ENCODE measurements at places on chromosomes 2 and 18.
A peak's percentile ranks its signal among the peaks of the same experiment; 100 is the strongest.

DNA sequence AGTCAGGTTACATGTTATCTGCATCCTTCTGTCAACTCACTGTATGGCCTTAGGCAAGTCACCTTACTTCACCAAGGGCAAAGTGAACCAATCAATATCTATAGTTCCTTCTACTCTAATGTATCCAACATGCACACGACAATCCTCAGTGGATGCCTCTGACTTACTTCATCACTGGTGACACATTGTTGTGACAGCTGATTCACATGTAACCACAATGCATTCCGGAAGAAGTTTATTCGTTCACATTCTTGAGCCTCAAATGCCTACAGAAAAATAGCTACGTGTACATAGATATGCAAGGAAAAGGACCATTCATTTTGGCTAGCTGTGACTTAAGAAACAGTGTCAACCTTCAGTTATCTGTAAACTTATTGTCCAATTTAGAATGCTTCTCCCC is 26.3 kb upstream of the EPG5 start:
- no peak for DNase-seq
- H3K4me3 ChIP-seq, result no peak overlapping the region
- H3K4me1 ChIP-seq, result no peaks in the 10 kb centered on the region
- no peaks in the 10 kb centered on the region for H3K27me3 ChIP-seq
- no peak overlapping the region for H3K27ac ChIP-seq

- peak overlapping the region; percentile 88 for H3K4me3 ChIP-seq
- H3K27me3 ChIP-seq, result no peaks in the 10 kb centered on the region
- DNase-seq, result no peak
- peaks cover 27% of the 10 kb centered on the region for H3K36me3 ChIP-seq
- H3K27ac ChIP-seq, result peak overlapping the region; percentile 92
Observed at GRCh38 chr2:208255557-208256106, 761 bp upstream of the IDH1 start.

- no peak overlapping the region for H3K4me3 ChIP-seq
- H3K36me3 ChIP-seq, result no peaks in the 10 kb centered on the region
- peaks cover 12% of the 10 kb centered on the region for H3K4me1 ChIP-seq
- peaks cover 73% of the 10 kb centered on the region for H3K27me3 ChIP-seq
- H3K27ac ChIP-seq, result no peak overlapping the region
Observed at GRCh38 chr2:127424598-127425520, 6.6 kb downstream of the PROC start.

GRCh38 chr18:61833387-61833786 is 59.4 kb downstream of the RNF152 start:
- H3K36me3 ChIP-seq, result no peaks in the 10 kb centered on the region
- H3K4me3 ChIP-seq, result no peak overlapping the region
- DNase-seq, result no peak

DNA sequence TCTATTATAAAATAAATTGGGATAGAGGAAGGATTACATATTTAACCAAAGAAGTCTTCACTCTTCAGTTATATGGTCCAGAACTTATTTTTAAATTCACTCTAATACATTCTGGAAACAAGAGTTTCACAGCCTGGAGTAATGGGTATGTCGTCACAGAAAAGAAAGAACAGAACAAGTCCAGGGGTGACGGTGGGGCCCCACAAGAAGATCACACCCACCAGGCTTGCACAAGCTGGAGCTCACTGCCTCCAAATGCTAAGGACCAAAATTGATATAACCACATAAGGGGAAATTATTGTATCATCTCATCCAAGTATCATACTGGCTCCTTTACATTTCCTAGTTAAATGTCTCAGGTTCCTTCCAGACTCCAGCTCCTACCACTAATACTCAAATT is 11.3 kb downstream of the LRPPRC start:
- H3K27ac ChIP-seq, result no peak overlapping the region
- H3K4me1 ChIP-seq, result no peaks in the 10 kb centered on the region
- no peak for DNase-seq
- H3K36me3 ChIP-seq, result peaks cover 11% of the 10 kb centered on the region

GRCh38 chr18:26646901-26647300 is 98.5 kb upstream of the KCTD1 start:
- H3K27me3 ChIP-seq, result no peaks in the 10 kb centered on the region
- H3K4me1 ChIP-seq, result peaks cover 6% of the 10 kb centered on the region
- H3K27ac ChIP-seq, result no peak overlapping the region
- H3K36me3 ChIP-seq, result no peaks in the 10 kb centered on the region
- H3K4me3 ChIP-seq, result no peak overlapping the region
- DNase-seq, result no peak

DNA sequence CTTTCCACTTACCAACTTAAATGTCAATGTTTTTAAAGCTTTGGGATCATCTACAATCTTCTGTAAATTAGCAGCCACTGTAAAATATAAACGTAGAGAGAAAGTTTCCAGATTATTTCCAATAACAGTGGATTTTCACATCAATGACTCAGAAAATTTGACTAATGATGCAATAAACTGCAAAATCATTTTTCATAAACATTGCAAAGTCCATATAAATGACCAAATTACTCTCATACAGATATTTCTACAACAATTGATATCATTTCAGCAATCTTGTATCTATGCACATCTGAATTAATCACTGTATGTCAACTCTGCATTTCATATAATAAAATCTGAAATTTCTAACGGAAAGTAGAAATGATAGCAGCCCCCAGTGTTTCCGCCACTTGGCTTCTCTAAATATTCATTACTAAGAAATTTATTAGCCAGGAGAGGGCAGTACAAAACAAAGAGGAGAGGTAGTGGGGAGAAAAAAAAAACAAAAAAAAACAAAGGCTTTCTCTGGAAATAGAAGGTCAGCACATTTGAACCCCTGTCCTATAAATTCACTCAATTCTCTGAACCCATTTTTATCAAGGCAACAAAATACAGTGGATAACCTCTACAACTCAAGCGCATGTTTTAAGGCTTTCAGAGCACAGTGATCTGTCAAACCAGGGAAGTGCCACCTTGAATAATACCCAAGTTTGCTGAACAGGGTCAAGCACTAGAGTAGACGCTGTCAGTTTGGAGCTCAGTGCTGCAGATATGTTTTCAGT is 282.6 kb downstream of the STK39 start:
- no peak overlapping the region for H3K27ac ChIP-seq
- H3K27me3 ChIP-seq, result no peaks in the 10 kb centered on the region
- no peak for DNase-seq
- no peak overlapping the region for H3K4me3 ChIP-seq

GRCh38 chr2:14790041-14790640 is 157.6 kb downstream of the LRATD1 start:
- no peaks in the 10 kb centered on the region for H3K27me3 ChIP-seq
- no peak overlapping the region for H3K4me3 ChIP-seq
- H3K4me1 ChIP-seq, result no peaks in the 10 kb centered on the region
- no peak for DNase-seq

DNA sequence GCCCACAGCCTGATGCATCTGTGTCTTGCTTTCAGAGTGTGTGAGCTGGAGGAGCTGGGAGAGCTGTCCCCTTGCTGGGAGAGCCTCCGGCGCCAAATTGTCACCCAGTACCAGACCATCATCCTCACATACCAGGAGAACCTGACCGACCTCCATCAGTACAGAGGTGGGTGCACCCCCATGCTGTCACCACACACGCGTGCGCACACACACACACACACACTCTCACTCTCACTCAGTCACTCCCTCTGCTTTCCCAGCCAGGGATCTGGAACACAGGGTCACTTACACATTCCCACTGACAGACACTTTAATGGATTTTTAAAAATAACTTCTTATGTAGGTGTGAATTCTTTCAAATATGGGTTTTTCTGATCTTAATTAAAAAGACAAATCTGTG is 64.5 kb downstream of the COA5 start:
- no peaks in the 10 kb centered on the region for H3K27me3 ChIP-seq
- H3K4me3 ChIP-seq, result no peak overlapping the region

GRCh38 chr2:54386585-54386984 is 69.5 kb upstream of the SPTBN1 start:
- no peak for DNase-seq
- H3K4me1 ChIP-seq, result peaks cover 5% of the 10 kb centered on the region
- no peaks in the 10 kb centered on the region for H3K27me3 ChIP-seq
- H3K4me3 ChIP-seq, result no peak overlapping the region
- H3K36me3 ChIP-seq, result no peaks in the 10 kb centered on the region

GRCh38 chr2:69036926-69037325 is 23.9 kb downstream of the ANTXR1 start:
- H3K27ac ChIP-seq, result no peak overlapping the region
- H3K4me1 ChIP-seq, result no peaks in the 10 kb centered on the region
- H3K4me3 ChIP-seq, result no peak overlapping the region
- no peaks in the 10 kb centered on the region for H3K36me3 ChIP-seq
- H3K27me3 ChIP-seq, result no peaks in the 10 kb centered on the region

GRCh38 chr2:43823751-43824150 is 14.9 kb downstream of the ABCG5 start:
- DNase-seq, result no peak
- H3K4me1 ChIP-seq, result no peaks in the 10 kb centered on the region
- no peak overlapping the region for H3K27ac ChIP-seq
- no peaks in the 10 kb centered on the region for H3K36me3 ChIP-seq
- H3K27me3 ChIP-seq, result no peaks in the 10 kb centered on the region

DNA sequence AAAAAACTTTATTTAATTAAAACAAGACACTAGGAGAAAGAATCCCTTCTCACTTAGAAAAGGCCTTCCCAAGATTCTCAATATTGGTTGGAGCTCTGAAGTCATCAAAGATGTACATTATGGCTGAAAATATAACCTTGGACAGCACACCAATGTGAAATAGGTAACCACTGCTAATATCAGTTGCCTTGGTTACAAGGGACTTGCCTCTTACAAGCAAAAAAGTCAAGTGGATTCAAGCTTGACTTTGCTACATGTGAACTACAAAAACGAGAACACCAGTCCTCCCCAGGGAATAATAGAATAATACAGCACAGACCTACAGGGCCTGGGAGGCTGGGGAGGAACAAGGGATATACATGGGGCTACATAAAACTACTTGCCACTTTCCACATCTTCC is 46.1 kb downstream of the NABP1 start:
- no peak overlapping the region for H3K27ac ChIP-seq
- no peaks in the 10 kb centered on the region for H3K27me3 ChIP-seq
- H3K4me3 ChIP-seq, result no peak overlapping the region
- no peaks in the 10 kb centered on the region for H3K36me3 ChIP-seq

DNA sequence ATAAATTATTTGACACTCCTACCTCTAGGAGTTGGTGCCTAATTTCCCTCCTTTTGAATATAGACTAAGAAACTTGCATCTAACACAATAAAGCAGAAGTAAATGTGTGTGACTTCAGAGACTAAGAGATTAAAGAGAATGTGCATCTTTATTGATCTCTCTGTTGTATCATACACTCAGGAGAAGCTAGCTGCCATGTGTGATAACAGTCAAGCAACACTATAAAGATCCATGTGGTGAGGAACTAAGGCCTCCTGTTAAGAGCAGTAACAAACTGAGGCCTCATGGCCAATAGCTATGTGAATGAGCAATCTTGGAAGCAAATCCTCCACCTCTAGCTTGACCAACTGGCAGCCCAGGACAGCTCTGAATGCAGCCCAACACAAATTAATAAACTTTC is 3.4 kb downstream of the FANCL start:
- H3K27ac ChIP-seq, result no peak overlapping the region
- no peaks in the 10 kb centered on the region for H3K4me1 ChIP-seq
- DNase-seq, result no peak
- no peak overlapping the region for H3K4me3 ChIP-seq
- H3K36me3 ChIP-seq, result no peaks in the 10 kb centered on the region

DNA sequence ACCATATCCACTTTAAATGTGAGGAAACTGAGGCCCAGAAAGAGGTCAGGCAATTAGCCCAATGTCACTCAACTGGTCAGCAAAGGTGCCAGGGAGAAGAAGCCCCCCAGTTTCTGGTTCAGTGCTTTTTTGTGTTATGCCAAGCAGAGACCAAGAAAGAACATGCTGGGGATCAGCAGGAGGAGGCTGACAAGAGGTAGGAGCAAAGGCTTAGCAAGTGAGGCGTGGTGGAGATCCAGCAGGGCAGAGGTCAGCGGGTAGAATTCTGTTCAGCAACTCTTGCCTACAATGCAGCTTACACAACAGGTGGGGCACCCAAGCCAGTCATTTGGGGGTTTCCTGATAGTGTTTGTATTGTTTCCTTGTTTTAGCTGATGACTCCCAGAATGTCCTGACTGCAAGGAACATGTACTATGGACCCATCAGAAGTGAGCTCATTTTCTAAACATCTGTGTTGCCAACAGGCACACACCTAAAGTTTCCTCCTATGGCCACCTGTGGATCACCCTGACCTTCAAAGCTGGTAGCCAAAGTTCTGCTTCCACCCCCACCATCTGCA is 28.2 kb downstream of the LPIN2 start:
- H3K27me3 ChIP-seq, result no peaks in the 10 kb centered on the region
- no peak overlapping the region for H3K4me3 ChIP-seq
- no peak for DNase-seq
- no peak overlapping the region for H3K27ac ChIP-seq
- no peaks in the 10 kb centered on the region for H3K36me3 ChIP-seq
